Aorta (tissue), 5 donors: ENCODE measurements at places on chromosomes 3 and 15.

DNA sequence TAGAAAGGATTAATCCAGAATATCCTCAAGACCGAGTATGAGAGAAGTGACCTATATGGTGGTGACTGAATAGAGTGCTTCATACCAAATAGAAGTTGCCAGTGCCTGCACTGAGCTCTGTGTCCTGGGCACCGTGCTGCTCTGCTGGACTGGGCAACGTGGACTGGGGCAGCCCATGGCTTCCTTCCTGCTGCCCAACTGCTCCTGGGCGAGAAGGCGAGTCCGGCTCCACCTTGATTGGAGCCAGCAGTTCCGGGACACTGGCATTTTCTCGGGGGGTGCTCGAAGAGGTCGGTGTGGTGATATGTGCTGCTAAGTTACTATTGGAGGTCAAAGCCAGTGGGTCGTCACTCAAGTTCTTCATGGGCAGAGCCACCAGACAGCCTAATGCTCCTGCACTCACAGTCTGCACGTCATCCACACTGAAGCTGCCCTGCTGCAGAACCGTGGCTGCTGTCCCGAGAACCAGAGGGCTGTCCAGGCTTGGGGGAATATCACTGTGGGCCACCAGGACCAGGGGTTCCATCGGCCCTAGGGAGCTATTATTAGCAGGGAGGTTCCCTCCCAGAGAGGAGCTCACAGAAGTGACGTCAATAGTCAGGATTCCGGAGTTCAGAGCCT lies 14.1 kb downstream of the ZXDC start:
- H3K27ac ChIP-seq: no peak overlapping the region
- H3K4me3 ChIP-seq: no peak overlapping the region
- peaks cover 2% of the 10 kb centered on the region for H3K36me3 ChIP-seq
- H3K4me1 ChIP-seq: no peaks in the 10 kb centered on the region
- DNase-seq: no peak

- no peaks in the 10 kb centered on the region for H3K36me3 ChIP-seq
- no peaks in the 10 kb centered on the region for H3K4me1 ChIP-seq
- no peaks in the 10 kb centered on the region for H3K27me3 ChIP-seq
- no peak for DNase-seq
- H3K27ac ChIP-seq: no peak overlapping the region
Measured at GRCh38 chr3:156024904-156025533, 95.4 kb upstream of the KCNAB1 start.

DNA sequence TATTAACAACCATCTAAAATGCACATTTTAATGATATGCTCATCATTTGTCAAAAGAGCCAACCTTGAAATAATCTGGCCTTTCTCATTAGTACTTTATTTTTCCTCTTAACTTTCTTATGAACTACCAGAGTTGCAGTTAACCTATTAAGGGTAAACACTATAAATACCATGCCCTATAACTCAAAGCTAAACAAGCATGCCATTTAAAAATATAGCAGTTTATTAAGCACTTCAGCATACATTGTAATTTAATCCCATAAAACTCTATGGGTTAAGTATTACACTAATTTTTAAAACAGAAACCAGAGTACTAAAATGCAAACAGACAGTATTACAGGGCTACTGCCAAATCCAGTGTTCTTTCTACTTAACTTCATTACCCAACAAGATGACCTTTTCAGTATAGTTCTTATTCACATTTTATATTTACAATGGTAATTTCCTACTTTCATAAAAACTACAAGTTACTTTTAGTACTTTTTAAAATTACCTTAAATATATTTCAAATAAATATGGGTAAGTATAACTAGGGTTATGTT lies 11.8 kb downstream of the NPTN start:
- DNase-seq: no peak
- H3K27me3 ChIP-seq: no peaks in the 10 kb centered on the region
- H3K4me3 ChIP-seq: no peak overlapping the region
- no peaks in the 10 kb centered on the region for H3K36me3 ChIP-seq
- peaks cover 20% of the 10 kb centered on the region for H3K4me1 ChIP-seq

DNA sequence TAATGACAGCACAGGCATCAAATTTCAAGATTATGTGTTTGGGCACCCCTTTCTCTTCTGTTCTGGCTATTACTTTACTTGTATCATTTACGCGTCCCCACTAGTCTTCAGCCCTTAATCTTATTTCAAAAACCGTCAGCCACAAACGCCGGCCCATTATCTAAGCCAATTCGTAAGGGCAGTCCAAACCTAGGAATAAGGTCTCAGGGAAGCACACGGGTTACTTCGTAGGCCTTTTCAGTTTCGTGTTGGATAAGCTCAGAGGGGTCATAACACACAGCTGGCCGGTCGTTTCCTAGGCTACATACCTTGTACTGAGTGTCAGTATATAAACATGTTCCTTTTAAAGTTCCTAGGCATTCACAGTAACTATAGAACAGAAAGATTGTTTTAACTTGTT lies 5.1 kb upstream of the DNAAF4 start:
- H3K4me1 ChIP-seq: no peaks in the 10 kb centered on the region
- H3K27ac ChIP-seq: no peak overlapping the region
- no peak overlapping the region for H3K4me3 ChIP-seq
- H3K36me3 ChIP-seq: no peaks in the 10 kb centered on the region
- DNase-seq: no peak
